ENCODE measurements at places on chromosomes 7 and 10.

DNA sequence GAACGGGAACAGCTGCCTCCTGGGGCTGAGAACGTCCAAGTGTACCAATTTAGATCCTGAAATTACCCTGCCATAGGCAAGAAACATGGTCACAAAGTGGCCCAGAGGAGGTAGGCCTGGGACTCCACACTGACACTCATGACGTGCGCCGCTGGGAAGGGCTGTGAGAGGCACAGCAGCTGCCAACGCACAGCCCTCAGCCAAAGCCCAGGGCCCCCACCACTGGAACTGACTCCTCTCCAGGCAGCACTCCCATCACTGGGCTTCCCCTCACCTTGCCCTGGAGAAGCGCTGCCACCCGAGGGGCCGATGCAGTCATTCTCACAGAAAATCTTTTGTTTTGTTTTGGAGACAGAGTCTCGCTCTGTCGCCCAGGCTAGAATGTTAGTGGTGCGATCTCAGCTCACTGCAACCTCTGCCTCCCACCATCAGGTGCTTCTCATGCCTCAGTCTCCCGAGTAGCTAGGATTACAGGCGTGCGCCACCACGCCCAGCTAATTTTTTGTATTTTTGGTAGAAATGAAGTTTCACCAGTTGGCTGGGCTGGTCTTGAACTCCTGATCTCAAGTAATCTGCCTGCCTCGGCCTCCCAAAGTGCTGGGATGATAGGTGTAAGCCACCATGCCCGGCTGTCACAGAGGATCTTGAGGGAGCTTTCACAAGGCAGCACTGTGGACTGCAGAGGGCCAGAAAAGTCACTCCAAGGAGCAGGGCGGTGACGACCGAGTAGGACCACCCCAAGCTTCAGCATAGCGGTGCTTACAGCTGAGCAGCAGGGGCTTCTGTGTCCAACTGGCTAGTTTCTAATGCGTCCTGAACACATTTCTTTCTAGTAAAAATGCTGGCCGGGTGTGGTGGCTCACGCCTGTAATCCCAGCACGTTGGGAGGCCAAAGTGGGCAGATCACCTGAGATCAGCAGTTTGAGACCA, 13.5 kb downstream of the GUSB start:
- DNase-seq, result no peak

- DNase-seq, result no peak
Measured at GRCh38 chr7:45070254-45070642, 18.5 kb downstream of the NACAD start.

DNA sequence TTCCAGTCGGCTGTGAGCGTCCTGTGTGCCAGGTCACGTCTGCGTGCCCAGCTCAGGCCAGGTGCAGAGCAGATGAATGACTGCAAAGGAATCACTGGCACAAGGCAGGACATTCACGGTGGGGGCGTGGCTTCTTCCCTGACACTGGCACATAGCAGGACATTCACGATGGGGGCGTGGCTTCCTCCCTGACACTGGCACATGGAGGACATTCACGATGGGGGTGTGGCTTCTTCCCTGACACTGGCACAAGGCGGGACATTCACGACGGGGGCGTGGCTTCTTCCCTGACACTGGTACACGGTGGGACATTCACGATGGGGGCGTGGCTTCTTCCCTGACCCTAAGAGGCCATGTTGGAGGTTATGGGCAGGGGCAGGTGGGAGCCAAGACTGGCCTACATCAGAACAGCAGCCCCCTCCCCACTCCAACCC, 64.3 kb downstream of the MYL10 start:
- no peak for DNase-seq

- no peak for DNase-seq
Measured at GRCh38 chr10:79356104-79356503, 8.8 kb downstream of the PPIF start.

GRCh38 chr7:13910805-13911551, 78.5 kb downstream of the ETV1 start:
- DNase-seq, result no peak

DNA sequence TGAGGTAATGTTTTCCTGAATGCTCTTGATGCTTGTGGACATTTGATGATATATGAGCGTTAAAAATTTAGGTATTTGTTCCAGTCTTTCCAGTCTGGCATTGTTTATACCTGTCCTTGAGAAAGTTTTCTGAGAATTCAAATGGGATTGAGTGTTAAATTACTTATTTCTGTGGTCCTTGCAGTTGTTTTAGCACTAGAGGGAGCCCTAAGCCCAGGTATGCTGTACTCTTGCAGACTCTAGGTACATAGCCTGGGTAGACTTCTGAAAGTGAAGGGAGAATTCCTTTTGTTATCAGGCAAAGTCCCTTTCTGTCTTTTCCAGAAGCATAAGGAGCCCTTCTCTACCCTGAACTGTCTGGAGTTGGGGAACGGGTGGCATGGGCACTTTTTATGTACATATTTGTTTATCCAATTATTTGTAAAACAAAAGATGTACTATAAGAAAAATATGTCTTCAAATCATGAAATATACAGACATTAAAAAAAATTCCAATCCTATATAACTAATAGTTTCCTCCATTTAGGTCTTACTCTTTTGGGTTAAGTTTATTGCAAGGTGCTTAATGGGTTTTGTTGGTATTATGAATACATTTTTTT, 262.1 kb downstream of the ATRNL1 start:
- peak; percentile 19 for DNase-seq

DNA sequence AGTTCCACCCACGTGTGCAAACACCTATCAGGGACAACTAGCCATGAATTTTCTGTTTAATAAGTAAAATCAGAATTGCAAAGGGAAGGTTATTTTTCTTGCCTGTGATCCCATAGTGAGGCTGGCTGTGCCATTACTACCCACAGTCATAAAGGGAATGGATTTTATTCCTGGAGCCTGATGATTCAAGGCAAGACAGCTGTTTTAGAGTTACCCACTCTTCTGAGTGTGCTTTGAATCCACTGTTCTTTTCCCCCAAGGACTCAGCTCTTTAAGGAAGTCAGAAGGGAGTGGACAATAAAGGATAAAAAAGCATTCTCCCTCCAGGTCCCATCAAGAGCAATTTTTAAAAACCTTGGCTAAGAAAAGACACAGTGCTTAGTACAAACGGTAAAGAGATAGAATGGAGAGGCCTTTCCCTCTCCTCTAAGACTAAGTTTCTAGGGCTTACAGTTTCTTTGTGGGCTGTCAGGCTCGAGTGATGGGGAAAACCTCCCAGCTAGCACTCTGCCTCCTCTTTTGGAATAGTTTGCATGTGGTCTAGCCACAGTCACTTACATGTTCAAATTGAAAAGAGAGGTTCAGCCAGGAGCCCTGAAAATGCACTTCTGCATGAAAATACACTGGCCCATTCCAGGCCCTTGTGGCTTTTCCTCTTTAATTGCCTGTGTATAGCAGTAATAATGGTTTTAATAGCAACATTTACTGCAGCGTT, 5.1 kb upstream of the LRRC4 start:
- DNase-seq, result no peak

- DNase-seq, result no peak
Measured at GRCh38 chr7:33452805-33453502, 323.6 kb downstream of the BBS9 start.

DNA sequence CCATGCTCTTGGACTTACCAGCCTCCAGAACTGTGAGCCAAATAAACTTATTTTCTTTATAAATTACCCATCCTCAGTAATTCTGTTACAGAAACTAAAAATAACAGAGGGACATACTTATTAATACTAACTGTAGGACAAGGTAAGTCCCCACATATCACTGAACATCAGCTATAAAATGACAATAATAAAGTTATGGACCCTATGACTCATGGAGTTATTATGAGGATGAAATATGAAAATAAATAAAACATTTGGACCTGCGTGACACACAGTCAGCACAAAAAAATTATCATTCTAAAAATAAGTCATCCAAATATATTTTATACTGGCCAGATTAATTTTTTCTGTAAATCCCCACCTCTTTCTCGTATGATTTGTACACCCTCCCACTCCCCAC, 34.9 kb upstream of the ELAPOR2 start:
- no peak for DNase-seq

- peak; percentile 4 for DNase-seq
Measured at GRCh38 chr7:51430480-51431086, 114.0 kb upstream of the COBL start.
